ENCODE measurements at places on chromosomes 4 and X.

DNA sequence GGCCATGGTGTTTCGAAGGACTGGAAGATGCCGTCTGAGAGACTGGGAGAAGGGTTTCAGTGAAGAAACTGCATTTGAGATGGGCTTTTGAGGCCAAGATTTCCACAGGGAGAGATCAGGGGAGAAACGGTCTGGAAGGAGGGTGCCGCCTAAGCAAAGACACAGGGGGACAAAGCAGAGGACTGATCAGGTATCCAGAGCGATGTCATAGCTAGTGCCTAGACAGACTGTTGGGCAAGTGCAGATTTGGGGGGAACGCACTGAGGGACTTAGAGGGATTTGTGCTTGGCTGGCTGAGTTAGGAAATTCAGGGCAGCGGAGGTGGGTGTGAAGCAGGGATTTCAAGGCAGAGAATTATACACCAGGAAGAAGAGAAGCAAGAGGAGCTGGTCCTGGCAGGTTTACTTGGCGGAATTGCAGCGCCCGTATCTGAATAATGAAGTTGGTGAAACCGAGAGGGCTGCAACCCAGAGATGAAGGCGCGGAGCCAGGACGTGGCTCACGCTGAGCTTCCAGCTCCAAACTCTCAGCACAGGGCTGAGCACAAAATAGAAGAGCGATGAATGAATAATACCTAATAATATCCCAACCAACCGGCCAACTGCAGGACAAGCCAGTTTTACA is 106.9 kb downstream of the MAML3 start:
- DNase-seq, result no peak

- DNase-seq, result no peak
Measured at GRCh38 chrX:47446431-47446830, 36.6 kb downstream of the ZNF41 start.

DNA sequence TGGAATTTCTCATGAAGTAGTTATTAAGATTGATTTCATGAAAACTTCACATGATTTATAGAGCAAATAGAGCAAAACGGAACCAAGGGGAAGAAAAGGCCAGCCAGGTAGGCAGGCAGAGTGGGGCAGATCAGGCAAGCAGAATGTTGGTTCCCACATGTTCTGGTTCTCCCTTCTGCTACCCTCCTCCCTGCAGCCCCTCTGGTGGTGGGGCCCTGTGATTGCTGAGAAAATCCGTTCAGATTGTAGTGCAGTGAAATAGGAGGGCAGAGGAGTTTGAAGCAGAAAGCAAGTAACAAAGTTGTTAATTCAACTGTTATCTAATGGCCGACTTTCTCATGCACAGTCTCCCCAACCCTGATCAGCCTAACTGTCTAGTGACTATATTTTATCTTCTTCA is 185.3 kb downstream of the MID1IP1 start:
- DNase-seq, result no peak

- no peak for DNase-seq
Measured at GRCh38 chrX:22139822-22140221, 107.7 kb downstream of the PHEX start.

DNA sequence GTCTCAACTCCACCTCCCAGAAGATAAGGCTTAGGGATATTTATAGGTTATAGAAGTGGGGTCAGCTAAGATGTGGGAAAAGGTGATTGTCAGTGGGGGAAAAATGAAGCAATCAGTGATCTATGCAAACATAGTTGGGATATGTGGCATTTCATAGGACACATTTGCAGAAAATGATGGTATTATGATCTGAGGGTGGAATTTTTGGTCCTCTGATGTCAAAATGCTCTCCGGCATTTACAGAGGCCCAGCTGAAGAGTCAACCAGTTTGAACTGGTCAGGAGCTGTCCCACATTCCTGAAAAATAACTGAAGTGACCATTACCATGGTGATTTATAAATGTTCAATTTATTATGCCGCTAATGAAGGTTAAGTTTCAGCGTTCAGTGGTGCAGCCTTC is 12.2 kb upstream of the HPGD start:
- no peak for DNase-seq

DNA sequence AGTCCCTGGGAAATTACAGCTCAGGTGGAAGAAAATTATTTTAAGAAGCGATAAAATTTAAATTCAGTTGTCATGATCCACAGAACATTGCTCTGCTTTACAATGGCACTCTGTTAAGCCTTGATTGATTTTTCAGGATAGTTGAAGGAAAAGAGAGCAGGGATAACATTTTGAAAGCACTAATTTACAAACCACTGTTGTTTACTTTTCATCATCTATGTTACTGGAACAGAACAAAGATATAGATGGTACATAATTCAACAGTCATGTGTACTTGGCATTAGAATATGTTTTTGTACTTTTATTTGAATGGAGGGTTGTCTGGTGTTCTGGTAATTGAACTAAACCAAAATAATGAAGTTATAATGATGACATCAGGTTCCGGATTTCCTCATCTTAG is 2.6 kb upstream of the ODAM start:
- DNase-seq, result no peak

Measured in activated gamma-delta T cell treated with anti-CD3 and anti-CD28 coated beads, Interleukin-2, amount 50 U/mL, for 16 hours (primary cell).